ENCODE measurements at places on chromosomes 13 and 19.

DNA sequence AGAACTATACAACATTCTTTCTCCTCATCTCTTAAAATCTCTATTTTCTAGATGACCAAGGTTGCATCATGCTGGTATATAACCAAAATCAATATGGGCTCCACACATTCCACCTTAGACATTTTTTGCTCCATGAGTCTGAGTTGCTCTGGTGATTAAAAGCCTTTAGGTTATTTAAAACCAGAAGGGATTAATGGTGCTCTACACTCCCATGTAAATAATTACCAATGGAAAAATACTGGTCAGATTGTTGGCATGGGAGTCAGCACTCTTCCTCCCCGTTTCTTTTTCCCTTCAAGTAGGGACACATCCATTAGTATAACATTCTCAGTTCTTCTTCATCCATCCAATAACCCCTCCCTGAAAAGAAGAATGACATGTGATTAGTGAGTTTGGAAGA, 747.7 kb downstream of the PCDH17 start:
- no peaks in the 10 kb centered on the region for H3K27me3 ChIP-seq
- no peak overlapping the region for H3K27ac ChIP-seq
- H3K36me3 ChIP-seq: no peaks in the 10 kb centered on the region
- H3K4me1 ChIP-seq: no peaks in the 10 kb centered on the region

DNA sequence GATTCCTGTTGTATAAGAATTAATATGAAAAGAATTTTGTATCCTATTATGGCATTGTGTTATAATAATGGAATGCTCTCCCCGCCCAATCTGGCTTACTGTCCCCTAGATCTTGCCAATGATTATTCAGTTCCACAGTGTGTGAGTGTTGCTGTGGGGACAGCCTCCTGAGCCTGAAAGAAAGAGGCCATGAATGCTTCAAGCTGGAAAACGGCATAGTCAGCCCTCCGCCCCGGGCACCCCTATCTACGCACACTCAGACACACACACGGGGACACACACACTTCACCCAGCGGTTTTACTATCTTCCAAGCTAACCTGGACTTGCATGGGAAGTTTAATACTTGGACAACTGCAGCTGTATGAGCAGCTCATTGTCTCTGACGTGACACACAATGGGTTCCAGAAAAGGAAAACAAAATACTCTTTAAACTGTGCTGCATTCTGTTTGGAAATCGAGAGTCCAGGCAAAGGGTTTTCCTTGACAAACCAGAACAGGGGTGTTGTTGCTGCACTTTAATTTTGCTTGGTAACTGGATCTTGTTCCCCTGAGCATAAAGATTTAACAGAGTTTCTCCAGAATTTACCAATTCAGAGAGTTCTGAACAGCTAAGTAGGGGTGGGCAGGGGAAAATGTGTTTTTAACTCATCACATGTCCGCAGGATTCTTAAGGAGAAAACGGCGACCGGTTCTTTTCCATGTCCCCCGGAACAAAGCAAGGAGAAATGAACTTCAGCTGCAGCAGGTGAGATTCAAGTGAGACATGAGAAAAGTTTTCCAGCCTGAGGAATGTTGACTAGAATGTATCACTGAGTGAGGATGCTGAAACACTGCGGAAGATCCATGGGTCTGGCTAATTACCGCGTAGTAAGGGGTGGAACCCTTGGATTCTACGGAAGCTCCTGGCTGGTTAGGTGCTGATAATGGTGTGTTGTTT, 472.9 kb downstream of the FOXO1 start:
- DNase-seq: no peak
- H3K27ac ChIP-seq: peak overlapping the region; percentile 10
- H3K4me3 ChIP-seq: no peak overlapping the region
- H3K27me3 ChIP-seq: no peaks in the 10 kb centered on the region

DNA sequence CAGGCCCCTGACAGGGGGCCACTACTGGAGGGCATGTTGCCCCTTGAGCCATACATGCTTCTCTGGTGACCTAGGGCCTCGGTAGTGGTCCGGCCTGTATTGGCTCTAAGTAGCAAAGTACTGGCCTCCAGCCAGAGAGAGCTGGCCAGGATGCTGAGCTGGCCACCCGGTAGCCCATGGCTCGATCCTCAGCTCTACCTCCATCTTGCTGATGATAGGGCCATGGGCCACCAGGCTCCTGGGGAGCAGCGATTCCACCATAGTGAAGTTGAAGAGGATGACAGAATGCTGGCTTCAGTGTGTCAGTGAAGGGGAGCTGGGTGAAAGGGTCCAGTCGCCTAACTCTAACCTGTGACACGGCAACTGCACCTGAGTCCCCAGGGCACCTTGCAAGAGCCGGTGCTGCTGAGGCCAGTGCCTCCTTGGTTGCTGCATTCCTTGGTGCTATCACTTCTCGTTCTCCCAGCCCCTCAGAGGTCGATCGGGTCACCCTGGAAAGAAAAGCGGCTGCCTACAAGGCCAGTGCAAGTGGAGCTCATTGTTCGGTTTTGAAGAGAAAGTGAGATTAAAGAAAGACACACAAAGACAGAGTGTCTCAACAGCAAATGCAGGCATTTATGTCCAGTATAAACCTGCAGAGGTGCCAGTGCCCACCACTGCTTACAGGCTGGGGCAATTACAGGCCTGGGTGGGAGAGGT, 5.0 kb downstream of the FPR3 start:
- H3K4me3 ChIP-seq: no peak overlapping the region
- H3K27me3 ChIP-seq: peaks cover 38% of the 10 kb centered on the region
- DNase-seq: no peak

GRCh38 chr13:114234266-114234644, 442 bp upstream of the CDC16 start:
- H3K27ac ChIP-seq: peak overlapping the region; percentile 94
- H3K4me1 ChIP-seq: peaks cover 17% of the 10 kb centered on the region
- H3K36me3 ChIP-seq: peaks cover 11% of the 10 kb centered on the region
- DNase-seq: no peak

DNA sequence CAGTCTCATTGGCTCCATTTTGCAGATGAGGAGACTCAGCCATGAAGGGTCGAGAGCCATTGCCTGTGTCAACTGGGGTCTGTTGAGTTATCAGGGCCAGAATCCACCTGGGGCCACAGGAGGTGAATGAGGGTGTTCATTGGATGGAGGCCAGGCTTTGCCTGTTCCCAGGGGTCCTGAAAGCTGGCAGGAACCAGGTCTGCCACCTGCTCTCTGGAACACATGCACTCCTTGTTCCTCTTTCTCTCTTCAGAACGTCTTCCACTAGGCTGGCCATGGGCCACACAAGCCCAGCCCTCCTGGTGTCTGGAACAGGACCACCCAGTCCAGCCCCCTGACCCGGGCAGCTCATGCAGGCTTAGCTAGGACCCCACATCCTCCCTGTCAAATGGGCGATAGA, 21.1 kb downstream of the PPP1R37 start:
- peaks cover 90% of the 10 kb centered on the region for H3K4me1 ChIP-seq
- H3K27ac ChIP-seq: no peak overlapping the region
- H3K4me3 ChIP-seq: peak overlapping the region; percentile 22

GRCh38 chr19:11882606-11883005, 5.0 kb upstream of the ZNF69 start:
- peaks cover 6% of the 10 kb centered on the region for H3K4me1 ChIP-seq
- peaks cover 10% of the 10 kb centered on the region for H3K36me3 ChIP-seq
- no peaks in the 10 kb centered on the region for H3K27me3 ChIP-seq
- no peak overlapping the region for H3K27ac ChIP-seq
- no peak for DNase-seq
